ENCODE measurements at places on chromosomes 6 and 20. TPM values are rescaled to one million over a fixed set of nuclear protein-coding genes. Genes with fewer than 3 reads are reported as not detected.

DNA sequence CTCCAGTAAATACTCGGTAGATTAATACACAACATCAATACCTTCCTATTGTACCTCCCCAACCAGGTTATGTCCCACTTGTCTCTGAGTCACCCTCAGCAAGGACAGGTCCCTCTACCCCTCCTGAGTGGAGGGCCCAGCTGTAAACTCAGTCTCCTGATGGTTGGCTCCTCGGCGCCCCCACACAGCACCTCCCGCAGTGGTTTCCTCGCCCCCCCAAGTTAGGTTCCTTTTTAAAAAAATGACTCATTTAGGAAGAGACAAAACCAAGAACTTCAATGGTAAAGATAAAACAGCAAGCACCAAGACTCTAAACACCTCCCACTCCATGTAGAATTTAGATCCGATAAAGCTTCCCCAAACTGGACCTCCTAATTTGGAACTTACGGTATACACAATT lies 83.5 kb downstream of the TRERF1 start:
- DNase-seq: no peak

- no peak for DNase-seq
Observed at GRCh38 chr20:35010405-35011192, 54.9 kb downstream of the MYH7B start.

The ZFP64 gene
- 17.9 TPM for total RNA-seq

DNA sequence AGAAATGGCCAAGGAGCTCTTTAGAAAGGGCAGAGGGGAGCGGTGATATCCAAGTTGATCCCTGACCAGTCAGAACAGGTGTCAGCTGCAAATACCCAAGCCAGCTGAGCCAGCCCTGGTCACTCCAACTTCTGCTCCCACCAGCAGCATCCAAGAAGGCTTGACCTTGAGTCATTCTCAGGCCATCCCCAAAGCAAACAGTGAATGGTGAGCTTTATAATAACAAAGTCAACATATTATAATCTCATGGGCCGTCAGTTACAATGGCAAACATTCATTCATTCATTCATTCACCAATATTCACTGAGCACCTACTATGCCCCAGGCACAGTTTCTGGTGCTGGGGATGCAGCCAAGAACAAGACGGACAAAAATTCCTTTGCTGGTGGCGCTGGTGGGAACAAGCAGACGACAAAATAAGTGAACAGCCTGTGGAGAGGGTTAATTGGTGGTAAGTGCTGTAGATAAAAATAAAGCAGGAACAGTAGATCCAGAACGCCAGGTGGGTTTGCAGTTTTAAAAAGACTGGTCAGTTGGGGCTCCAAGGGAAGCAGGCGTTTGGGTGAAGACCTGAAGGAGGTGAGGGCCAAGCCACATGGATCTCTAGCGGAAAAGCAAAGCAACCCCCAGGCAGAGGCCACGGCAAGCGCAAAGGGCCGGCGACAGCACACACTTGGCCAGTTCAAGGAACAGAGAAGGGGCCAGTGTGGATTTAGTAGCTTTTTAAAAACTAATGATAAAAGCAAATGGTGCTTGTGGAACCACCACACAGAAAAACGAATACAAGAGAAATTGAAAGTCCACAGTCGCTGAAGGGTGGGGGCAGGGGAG lies 131.8 kb upstream of the PTPN1 start:
- DNase-seq: no peak

GRCh38 chr6:1916334-1917070 lies 306.8 kb downstream of the FOXC1 start:
- no peak for DNase-seq

The OR12D3 gene
- total RNA-seq: not detected

- no peak for DNase-seq
Observed at GRCh38 chr6:86936834-86937218, 502 bp upstream of the HTR1E start.

The SLC17A3 gene
- total RNA-seq: not detected

The TRAPPC3L gene
- total RNA-seq: not detected
